ENCODE measurements at places on chromosomes 12 and 14. TPM values are rescaled to one million over a fixed set of nuclear protein-coding genes. Genes with fewer than 3 reads are reported as not detected.

CLEC2A gene
- not detected for total RNA-seq

ADAMTS20 gene
- not detected for total RNA-seq

MAGOHB gene
- total RNA-seq, result 79.4 TPM

VRK1 gene
- 72.1 TPM for total RNA-seq

NR1H4 gene
- not detected for total RNA-seq

BORCS5 gene
- total RNA-seq, result 34.5 TPM

A2ML1 gene
- not detected for total RNA-seq

ART4 gene
- total RNA-seq, result not detected

TEX52 gene
- total RNA-seq, result 0.17 TPM

KRT6C gene
- total RNA-seq, result not detected

GRCh38 chr12:57609781-57610553 is 1.3 kb upstream of the ARHGEF25 start:
- H3K4me1 ChIP-seq, result peaks cover 14% of the 10 kb centered on the region
- H3K36me3 ChIP-seq, result peaks cover 2% of the 10 kb centered on the region
- H3K27ac ChIP-seq, result peak overlapping the region; percentile 43

DNA sequence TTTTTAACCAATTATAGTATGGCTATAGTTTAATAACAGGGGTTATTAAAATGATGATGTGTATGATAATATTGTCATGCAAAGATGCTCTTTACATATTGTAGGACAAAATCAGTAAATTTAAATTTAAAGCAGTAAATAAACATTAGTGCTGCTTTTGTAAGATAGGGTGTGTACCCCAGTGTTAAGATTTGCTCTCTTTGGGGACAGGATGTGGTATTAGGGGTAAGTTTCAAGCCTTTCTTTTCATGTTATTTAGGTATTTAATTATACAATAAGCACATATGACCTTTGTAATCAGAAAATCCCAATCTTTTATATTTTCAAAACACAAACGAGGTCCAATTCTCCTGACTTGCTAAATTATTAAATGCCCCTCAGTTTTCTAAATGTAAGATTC is 39.7 kb upstream of the RPH3A start:
- no peak overlapping the region for H3K27ac ChIP-seq
- peaks cover 5% of the 10 kb centered on the region for H3K27me3 ChIP-seq
- H3K4me3 ChIP-seq, result no peak overlapping the region
- no peaks in the 10 kb centered on the region for H3K4me1 ChIP-seq
- H3K36me3 ChIP-seq, result no peaks in the 10 kb centered on the region

DNA sequence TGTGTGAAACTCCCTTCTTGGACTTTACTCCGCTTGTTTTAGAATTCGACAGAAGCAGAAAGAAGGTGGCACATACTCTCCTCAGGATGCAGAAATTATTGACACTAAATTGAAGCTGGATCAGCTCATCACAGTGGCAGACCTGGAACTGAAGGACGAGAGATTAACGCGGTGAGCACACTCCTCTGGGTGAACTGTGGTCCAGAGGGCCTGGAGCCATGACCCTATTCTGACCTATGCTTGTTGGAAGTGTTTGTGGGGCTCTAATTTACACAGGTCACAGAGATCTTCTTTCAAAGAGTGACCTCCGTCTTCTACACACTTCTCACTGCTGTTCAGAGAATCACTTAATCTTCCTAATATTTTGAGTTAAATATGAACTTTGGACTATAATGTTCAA is 72.5 kb upstream of the MYF6 start:
- H3K4me3 ChIP-seq, result no peak overlapping the region
- H3K4me1 ChIP-seq, result no peaks in the 10 kb centered on the region
- H3K27me3 ChIP-seq, result no peaks in the 10 kb centered on the region
- H3K36me3 ChIP-seq, result no peaks in the 10 kb centered on the region
- no peak for DNase-seq

DNA sequence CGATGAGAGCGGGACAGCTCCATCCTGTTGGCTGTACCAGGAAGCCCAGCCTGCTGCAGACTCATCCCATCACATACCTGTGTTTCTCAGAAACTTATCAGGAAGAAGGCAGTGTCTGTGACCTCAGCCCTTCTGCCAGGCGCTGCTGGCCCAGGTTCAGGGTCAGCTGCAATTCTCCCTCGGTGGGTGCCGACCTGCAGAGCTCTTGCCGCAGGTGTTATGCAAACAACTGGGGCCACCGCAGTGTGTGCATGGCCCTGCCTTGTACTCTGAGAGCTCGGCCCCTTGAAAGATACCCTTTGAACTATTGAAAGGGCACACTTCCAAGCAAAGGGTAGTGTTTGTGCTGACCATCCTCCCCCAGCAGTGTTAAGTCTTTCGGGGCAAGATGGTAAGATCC is 322.2 kb upstream of the DIO3 start:
- H3K27me3 ChIP-seq, result no peaks in the 10 kb centered on the region
- H3K4me1 ChIP-seq, result no peaks in the 10 kb centered on the region
- H3K36me3 ChIP-seq, result no peaks in the 10 kb centered on the region
- H3K4me3 ChIP-seq, result no peak overlapping the region
- no peak overlapping the region for H3K27ac ChIP-seq
- no peak for DNase-seq

GRCh38 chr12:4572680-4573079 is 10.7 kb downstream of the DYRK4 start:
- no peak overlapping the region for H3K27ac ChIP-seq
- no peak for DNase-seq
- H3K4me3 ChIP-seq, result no peak overlapping the region
- H3K36me3 ChIP-seq, result no peaks in the 10 kb centered on the region
- H3K27me3 ChIP-seq, result no peaks in the 10 kb centered on the region

DNA sequence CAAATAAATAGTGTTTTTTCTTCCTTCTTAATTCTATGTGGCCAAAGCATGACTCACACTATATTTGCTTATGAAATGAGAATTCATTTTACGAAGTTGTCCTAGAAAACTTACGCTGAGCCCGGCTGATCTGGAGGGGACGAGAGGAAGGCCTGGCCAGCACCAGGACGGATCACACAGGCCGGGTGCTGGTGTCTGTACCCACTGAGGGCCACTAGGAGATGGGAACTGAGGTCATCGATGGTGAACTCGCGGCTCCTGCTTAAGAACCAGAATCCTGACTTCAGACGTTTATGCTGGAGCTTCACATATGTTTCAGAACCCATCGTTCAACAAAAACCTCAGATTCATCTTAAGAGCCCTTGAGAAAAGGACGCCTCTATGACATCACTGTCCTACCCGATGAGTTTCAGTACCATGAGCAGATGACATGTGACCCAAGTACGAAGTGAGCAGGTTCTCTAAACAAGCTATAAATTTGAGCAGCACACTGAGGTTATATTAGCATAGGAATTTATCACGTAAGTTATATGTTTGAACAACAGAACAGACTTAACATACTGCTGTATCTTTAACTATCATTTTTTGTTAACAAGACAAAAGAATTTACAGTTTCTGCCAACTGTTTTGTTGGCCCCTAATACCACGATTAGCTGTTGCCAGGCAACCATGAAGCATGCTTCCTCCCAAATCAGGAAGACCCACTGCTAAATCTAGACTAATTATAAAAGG is 111.9 kb downstream of the FOXN3 start:
- peaks cover 14% of the 10 kb centered on the region for H3K36me3 ChIP-seq
- DNase-seq, result no peak
- peak overlapping the region; percentile 87 for H3K27ac ChIP-seq
- H3K27me3 ChIP-seq, result no peaks in the 10 kb centered on the region
- H3K4me1 ChIP-seq, result peaks cover 49% of the 10 kb centered on the region

GRCh38 chr12:103908877-103909276 is 21.3 kb upstream of the HSP90B1 start:
- H3K4me1 ChIP-seq, result peaks cover 15% of the 10 kb centered on the region
- no peak overlapping the region for H3K27ac ChIP-seq
- peaks cover 4% of the 10 kb centered on the region for H3K27me3 ChIP-seq
- no peak overlapping the region for H3K4me3 ChIP-seq
- no peaks in the 10 kb centered on the region for H3K36me3 ChIP-seq
- no peak for DNase-seq

- H3K27ac ChIP-seq, result no peak overlapping the region
- no peaks in the 10 kb centered on the region for H3K4me1 ChIP-seq
- no peak for DNase-seq
- no peaks in the 10 kb centered on the region for H3K27me3 ChIP-seq
Measured at GRCh38 chr12:42812871-42813270, 223.3 kb upstream of the PRICKLE1 start.

DNA sequence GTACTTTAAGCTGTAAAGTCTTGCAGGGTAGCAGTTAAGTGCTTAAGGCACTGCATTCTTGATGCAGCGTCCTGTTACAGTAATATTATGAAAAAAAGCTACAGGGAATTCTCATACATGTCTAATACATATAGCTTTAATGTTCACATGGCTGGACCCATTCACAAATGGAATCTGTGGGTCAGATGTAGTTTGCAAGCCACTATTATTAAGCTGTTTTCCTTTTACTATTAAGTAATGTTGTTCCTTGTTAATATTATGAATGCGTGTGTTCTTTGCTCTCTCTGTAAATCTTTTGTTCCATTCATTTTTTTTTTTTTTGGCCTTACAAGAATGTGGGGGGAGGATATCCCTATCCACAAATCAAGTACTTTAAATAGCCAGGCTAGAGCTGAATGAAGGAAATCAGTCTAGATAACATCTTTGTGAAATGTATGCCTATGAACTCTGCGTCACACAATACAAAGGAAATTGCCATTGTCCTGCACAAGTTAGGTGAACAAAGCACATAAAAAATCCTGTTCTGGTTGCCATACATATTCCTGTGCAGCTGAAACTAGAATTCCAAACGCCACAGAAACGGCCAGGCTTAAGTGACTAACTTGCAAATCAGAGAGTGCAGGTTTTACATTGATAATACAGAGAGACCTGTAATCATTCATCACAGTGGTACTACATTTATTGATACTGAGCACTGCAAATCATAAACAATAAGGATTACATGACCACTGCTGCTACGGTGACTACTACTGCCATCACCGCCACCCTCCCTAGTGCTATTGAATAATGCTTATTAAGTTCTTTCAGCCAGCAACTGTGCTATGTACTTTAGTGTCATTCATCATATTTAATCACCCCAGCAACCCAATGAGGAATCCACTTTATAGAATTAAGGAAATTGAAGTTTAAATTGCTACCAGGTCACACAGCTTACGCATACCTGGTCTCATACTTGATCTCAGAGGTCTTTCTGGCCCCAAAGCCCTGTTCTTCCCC is 111.9 kb downstream of the HMGA2 start:
- DNase-seq, result no peak
- no peak overlapping the region for H3K4me3 ChIP-seq

- no peaks in the 10 kb centered on the region for H3K27me3 ChIP-seq
- H3K36me3 ChIP-seq, result peaks cover 33% of the 10 kb centered on the region
- H3K4me3 ChIP-seq, result no peak overlapping the region
- DNase-seq, result no peak
Measured at GRCh38 chr12:29350080-29350479, 30.9 kb downstream of the ERGIC2 start.

GRCh38 chr12:30896461-30896860 is 30.1 kb upstream of the TSPAN11 start:
- no peak overlapping the region for H3K4me3 ChIP-seq
- no peak for DNase-seq
- peaks cover 21% of the 10 kb centered on the region for H3K27me3 ChIP-seq
- no peaks in the 10 kb centered on the region for H3K4me1 ChIP-seq
- H3K36me3 ChIP-seq, result no peaks in the 10 kb centered on the region
- H3K27ac ChIP-seq, result no peak overlapping the region

DNA sequence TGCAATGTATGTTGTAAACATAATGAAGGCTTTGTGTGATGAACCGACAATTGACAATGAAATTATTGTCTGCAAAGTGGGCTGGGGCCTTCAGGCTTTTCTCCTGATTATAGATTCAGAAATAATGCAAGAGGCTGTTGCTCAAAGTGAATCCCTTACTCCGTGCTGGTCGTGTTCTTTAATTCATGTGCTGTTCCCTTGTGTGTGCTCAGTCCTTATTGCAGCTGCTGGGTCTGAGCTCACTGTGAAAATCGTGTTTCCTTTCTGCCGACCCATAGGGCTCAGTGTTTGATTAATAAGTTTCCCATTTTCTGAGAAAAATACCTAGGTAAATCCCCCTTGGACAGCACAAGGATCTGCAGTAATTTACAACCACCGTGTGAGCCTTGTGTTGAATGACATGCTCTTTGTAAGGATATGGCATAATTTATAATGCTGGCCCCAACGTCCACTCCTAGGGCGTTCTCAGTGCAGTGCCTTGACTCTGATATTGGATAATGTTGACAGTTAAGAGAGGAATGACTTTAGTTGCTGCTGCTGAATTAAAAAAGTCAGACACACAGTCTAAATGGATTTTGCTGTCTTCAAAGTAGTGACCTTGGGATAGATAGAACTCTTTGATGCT is 81.6 kb downstream of the RGS6 start:
- no peak overlapping the region for H3K27ac ChIP-seq
- peaks cover 18% of the 10 kb centered on the region for H3K27me3 ChIP-seq
- H3K36me3 ChIP-seq, result no peaks in the 10 kb centered on the region

DNA sequence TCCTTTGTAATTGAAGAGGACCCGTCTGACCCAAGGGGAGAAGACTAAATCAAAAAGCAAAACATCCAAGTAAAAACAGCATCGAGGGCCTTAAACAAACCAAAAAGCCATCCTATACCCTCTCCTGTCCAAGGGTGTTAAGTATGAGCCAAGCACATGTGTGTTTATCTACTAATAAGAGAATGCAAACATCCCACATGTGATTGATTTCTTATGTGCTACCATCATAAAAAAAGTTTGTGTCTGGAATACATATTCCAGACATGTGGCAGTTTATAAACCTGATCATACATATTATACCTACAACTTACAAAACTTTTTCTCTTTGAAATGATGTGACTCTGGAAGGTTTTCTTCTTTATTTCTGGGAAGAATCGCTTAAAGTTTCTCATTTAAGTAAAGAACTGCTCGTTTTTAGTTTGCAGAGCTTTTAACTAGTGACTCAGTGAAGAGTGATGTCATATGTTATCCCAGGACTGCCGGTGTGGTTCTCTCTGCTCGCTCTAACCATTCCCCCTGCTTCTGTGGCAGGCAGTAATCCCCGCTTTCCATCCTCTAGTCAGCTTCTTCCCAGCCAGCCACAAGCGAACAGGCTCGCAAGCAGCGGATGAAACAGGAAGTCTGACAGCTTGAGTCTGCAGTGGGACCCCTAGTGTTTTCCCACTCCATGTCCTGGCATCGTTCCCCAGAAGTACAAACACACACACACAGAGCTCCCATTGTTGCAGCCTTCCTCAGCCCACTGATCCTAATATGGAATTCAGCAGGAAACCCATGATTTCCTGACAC is 431 bp upstream of the RHOJ start:
- no peaks in the 10 kb centered on the region for H3K4me1 ChIP-seq
- H3K27me3 ChIP-seq, result peaks cover 7% of the 10 kb centered on the region
- DNase-seq, result no peak
- no peak overlapping the region for H3K4me3 ChIP-seq
- no peaks in the 10 kb centered on the region for H3K36me3 ChIP-seq
- no peak overlapping the region for H3K27ac ChIP-seq

- H3K36me3 ChIP-seq, result no peaks in the 10 kb centered on the region
- H3K27ac ChIP-seq, result no peak overlapping the region
- H3K4me1 ChIP-seq, result no peaks in the 10 kb centered on the region
- DNase-seq, result no peak
Measured at GRCh38 chr12:131309700-131310099, 356.0 kb downstream of the ADGRD1 start.
